Thoracic aorta (tissue), 2 donors: ENCODE measurements at places on chromosomes 2 and 18. TPM values are rescaled to one million over a fixed set of nuclear protein-coding genes. Genes with fewer than 3 reads are reported as not detected.

The CENPA gene
- total RNA-seq = not detected

The IL1R1 gene
- 281 TPM for total RNA-seq

The SELENOI gene
- 11.8 TPM for total RNA-seq

The LYPD6B gene
- not detected for total RNA-seq

The FKBP1B gene
- 12.5 TPM for total RNA-seq

The PTCD3 gene
- total RNA-seq = 70.7 TPM

The HOXD9 gene
- 1.4 TPM for total RNA-seq

The MALL gene
- total RNA-seq = 25.3 TPM

The SERPINB3 gene
- total RNA-seq = not detected

The IL37 gene
- not detected for total RNA-seq

The CCDC142 gene
- total RNA-seq = 31.5 TPM

The ASXL2 gene
- 14.5 TPM for total RNA-seq

The SGO2 gene
- 2.6 TPM for total RNA-seq

The FAM237A gene
- not detected for total RNA-seq

The SERPINB5 gene
- total RNA-seq = 0.63 TPM

The CDH7 gene
- total RNA-seq = not detected

The SP140 gene
- 8.5 TPM for total RNA-seq

The SULT1C4 gene
- total RNA-seq = not detected

The IL18RAP gene
- 32.1 TPM for total RNA-seq

The ANKRD39 gene
- total RNA-seq = 18.0 TPM

The CDKL4 gene
- total RNA-seq = 2.6 TPM

The GALNT1 gene
- total RNA-seq = 32.0 TPM

The TMEM247 gene
- total RNA-seq = not detected

The UGT1A9 gene
- not detected for total RNA-seq

The TMEM182 gene
- 3.1 TPM for total RNA-seq

The GKN1 gene
- total RNA-seq = 20.7 TPM

The UGT1A3 gene
- total RNA-seq = not detected

The MBD5 gene
- 35.1 TPM for total RNA-seq

The HRH4 gene
- 2.5 TPM for total RNA-seq

The CTIF gene
- total RNA-seq = 63.3 TPM

The TMEM237 gene
- total RNA-seq = 43.2 TPM

The SCYGR3 gene
- not detected for total RNA-seq

The BOLL gene
- total RNA-seq = not detected

The CAPN14 gene
- not detected for total RNA-seq

The AGFG1 gene
- total RNA-seq = 85.9 TPM

The CPLX4 gene
- total RNA-seq = not detected

The TM4SF20 gene
- total RNA-seq = not detected

The NT5DC4 gene
- not detected for total RNA-seq

The ACSL3 gene
- 79.0 TPM for total RNA-seq

The ZNF516 gene
- 19.8 TPM for total RNA-seq

The UGT1A8 gene
- not detected for total RNA-seq

The PLEK gene
- total RNA-seq = 20.7 TPM

The GPR35 gene
- total RNA-seq = 3.4 TPM

The DNAH7 gene
- total RNA-seq = 2.0 TPM

The MC5R gene
- not detected for total RNA-seq

The DARS1 gene
- total RNA-seq = 67.9 TPM
